Left ventricle myocardium inferior (tissue), 1 donor: ENCODE measurements at places on chromosomes 5 and 9. TPM values are rescaled to one million over a fixed set of nuclear protein-coding genes. Genes with fewer than 3 reads are reported as not detected.

DNA sequence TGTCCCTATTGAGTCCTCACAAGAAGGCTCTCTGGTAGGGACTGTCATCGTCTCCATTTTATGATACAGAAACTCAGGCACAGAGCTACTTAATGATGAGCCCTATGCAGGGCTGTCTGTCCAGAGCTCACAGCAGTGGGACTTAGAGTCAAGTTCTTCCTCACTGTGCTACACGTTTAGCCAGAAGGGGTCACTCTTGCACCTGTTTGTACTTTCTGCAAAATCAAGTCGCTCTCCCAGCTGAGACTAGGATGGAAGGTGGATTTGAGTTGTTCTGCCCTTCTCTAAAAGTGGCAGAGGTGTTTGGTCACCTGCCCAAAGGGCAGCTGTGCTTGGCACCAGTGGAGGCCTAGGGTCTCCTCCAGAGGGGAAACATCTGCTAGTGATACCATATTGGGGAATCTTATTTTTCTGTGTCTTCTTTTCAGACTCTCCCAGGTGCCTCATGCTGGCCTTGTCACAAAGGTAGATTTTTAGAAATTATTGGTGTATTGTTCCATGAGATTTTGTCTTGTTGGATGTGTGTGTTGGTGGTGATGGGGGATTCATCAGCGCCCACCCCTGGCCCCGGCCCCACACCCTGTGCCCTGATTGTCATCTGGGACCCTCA lies 104.2 kb downstream of the PPARGC1B start:
- no peak for DNase-seq

- DNase-seq, result no peak
Observed at GRCh38 chr9:134222018-134222573, 57.7 kb upstream of the RNU6ATAC start.

Gene IL4
- total RNA-seq, result not detected

Gene PAEP
- total RNA-seq, result not detected
